ENCODE measurements at places on chromosomes 13 and 19. TPM values are rescaled to one million over a fixed set of nuclear protein-coding genes. Genes with fewer than 3 reads are reported as not detected.

- H3K4me3 ChIP-seq, result no peak overlapping the region
- peak; percentile 14 for DNase-seq
- no peaks in the 10 kb centered on the region for H3K36me3 ChIP-seq
- no peaks in the 10 kb centered on the region for H3K4me1 ChIP-seq
- no peak overlapping the region for H3K27ac ChIP-seq
Observed at GRCh38 chr13:99600318-99600717, 99.0 kb downstream of the TM9SF2 start.

ZIC5 gene
- 1.4 TPM for polyA plus RNA-seq

NCAN gene
- not detected for polyA plus RNA-seq

DNA sequence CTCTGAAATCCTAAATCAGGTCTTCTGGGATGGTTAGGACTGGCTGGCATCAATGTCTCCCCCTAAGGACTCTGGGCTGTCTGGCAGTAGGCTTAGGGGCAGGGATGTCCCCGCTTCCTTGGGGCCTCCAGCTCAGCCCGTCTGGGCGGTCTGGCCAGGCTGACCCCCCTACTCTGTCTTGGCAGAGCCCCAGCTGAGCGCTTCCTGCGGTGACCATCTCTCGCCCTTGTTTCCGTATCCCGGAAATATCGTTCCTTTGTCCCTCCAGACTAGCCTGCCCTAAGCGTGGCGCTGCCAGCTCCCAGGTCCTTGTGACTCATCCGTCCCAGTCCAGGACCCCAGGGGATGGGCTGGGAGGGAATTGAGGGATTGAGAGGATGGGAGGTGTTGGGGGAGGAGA is 11.3 kb downstream of the GTPBP3 start:
- H3K4me1 ChIP-seq, result peaks cover 15% of the 10 kb centered on the region
- peaks cover 11% of the 10 kb centered on the region for H3K27me3 ChIP-seq
- no peaks in the 10 kb centered on the region for H3K36me3 ChIP-seq
- DNase-seq, result no peak

DNA sequence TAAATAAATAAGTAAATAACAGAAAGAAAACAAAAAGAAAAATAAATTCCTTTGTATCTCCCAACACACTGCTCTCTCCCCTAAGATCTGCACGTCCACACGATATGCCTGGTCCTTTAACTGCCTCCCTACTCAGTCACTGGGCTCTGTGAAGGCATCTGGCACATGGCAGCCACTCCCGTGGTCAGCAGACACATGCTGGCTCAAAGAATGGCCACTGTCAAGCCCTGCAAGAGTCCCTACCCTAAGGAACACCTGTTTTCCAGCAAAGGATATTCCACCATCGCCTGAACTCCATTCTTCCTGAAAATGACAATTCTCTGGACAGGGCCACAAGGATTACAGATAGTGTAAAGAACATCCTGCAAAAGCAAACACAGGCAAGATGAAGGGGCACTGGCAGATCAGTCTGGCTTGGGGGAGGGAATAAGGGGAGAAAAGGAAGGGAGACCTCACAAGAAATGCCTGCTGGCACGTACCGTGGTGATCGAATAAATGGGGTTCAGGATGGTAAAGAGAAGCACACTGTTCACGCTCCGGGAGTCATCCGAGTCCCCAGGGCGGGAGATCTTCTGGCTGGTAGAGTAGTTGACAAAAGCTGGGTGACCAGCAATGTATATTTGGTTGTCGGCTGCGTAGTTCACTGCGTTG is 4.3 kb downstream of the HNRNPL start:
- peaks cover 85% of the 10 kb centered on the region for H3K36me3 ChIP-seq
- no peak for DNase-seq
- peaks cover 13% of the 10 kb centered on the region for H3K4me1 ChIP-seq

DNA sequence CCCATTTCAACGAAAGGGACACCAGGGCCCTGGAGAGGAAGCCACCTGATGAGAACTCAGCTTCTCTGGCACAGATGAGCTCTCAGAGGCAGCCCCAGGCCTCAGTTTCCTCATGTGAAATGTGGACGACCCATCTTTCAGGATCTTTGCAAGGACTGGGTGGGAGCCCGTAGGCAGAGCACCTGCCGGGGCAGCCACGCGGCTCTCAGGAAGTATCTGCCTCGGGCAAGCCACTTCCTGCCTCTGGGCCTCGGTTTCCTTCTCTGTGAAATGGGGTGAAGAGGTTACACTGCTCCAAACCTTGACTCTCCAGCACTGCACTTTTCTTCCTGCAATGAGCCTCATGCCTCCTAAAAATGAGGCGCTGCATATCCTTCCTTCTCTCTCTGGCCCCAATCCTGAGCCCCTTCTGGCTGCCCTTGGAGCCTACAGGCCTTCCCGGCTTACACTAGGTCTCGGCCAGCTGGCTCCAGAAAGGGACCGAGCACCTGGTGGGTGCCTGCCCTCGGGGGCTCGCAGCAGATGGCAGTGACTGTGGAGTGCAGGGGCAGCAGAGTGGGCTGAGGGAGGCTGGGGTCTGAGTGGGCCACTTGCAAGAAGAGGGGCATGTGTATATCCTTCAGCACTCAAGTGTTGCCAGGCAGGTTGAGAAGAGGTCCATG is 3.5 kb downstream of the SSBP4 start:
- DNase-seq, result no peak
- no peak overlapping the region for H3K27ac ChIP-seq
- H3K4me3 ChIP-seq, result no peak overlapping the region
- H3K36me3 ChIP-seq, result peaks cover 45% of the 10 kb centered on the region
- H3K27me3 ChIP-seq, result no peaks in the 10 kb centered on the region
- peaks cover 37% of the 10 kb centered on the region for H3K4me1 ChIP-seq

GRCh38 chr13:50787316-50788195 is 55.9 kb downstream of the DLEU7 start:
- H3K4me1 ChIP-seq, result no peaks in the 10 kb centered on the region
- H3K27ac ChIP-seq, result no peak overlapping the region
- H3K27me3 ChIP-seq, result peaks cover 23% of the 10 kb centered on the region
- no peak for DNase-seq
- H3K4me3 ChIP-seq, result no peak overlapping the region

- H3K4me1 ChIP-seq, result peaks cover 8% of the 10 kb centered on the region
- H3K27me3 ChIP-seq, result no peaks in the 10 kb centered on the region
- H3K27ac ChIP-seq, result no peak overlapping the region
- no peaks in the 10 kb centered on the region for H3K36me3 ChIP-seq
- no peak overlapping the region for H3K4me3 ChIP-seq
Observed at GRCh38 chr19:55322204-55322885, 2.8 kb downstream of the TMEM150B start.

GGACT gene
- 3.2 TPM for polyA plus RNA-seq

GRCh38 chr13:114116734-114117133 is 15.7 kb downstream of the RASA3 start:
- DNase-seq, result no peak
- H3K4me3 ChIP-seq, result no peak overlapping the region
- H3K27me3 ChIP-seq, result no peaks in the 10 kb centered on the region
- H3K27ac ChIP-seq, result no peak overlapping the region
- peaks cover 9% of the 10 kb centered on the region for H3K36me3 ChIP-seq
- peaks cover 48% of the 10 kb centered on the region for H3K4me1 ChIP-seq

- H3K27me3 ChIP-seq, result no peaks in the 10 kb centered on the region
- peaks cover 64% of the 10 kb centered on the region for H3K4me1 ChIP-seq
Observed at GRCh38 chr19:1945899-1946298, 4.9 kb downstream of the CSNK1G2 start.

CASP14 gene
- not detected for polyA plus RNA-seq

ZNF730 gene
- polyA plus RNA-seq, result 0.46 TPM

DNA sequence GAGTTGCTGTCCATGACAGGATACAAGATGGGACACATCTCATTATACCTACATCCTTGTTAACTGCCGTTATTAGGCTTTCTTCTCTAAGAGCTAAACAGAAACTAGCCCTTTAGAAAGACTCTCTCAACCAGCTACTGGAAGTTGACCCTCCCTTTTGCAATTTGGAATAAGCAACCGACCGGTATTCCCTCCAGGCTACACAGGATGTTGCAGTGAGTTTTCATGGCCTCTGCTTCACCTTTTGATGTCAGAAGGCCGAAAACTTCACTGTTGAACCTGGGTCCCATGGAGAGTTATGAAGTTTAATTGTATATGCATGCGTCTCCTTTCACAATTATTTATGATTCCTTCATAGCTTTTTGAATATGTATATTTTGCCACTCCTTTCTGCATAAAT is 1042.5 kb upstream of the SPRY2 start:
- H3K36me3 ChIP-seq, result no peaks in the 10 kb centered on the region
- DNase-seq, result no peak
- H3K27me3 ChIP-seq, result no peaks in the 10 kb centered on the region
- no peak overlapping the region for H3K4me3 ChIP-seq
- no peak overlapping the region for H3K27ac ChIP-seq

ILF3 gene
- 231 TPM for polyA plus RNA-seq

GRCh38 chr13:55302568-55302967 is 1838.2 kb upstream of the PRR20A start:
- DNase-seq, result no peak
- no peak overlapping the region for H3K27ac ChIP-seq
- no peak overlapping the region for H3K4me3 ChIP-seq
- H3K27me3 ChIP-seq, result no peaks in the 10 kb centered on the region
- no peaks in the 10 kb centered on the region for H3K36me3 ChIP-seq
- H3K4me1 ChIP-seq, result no peaks in the 10 kb centered on the region

DNA sequence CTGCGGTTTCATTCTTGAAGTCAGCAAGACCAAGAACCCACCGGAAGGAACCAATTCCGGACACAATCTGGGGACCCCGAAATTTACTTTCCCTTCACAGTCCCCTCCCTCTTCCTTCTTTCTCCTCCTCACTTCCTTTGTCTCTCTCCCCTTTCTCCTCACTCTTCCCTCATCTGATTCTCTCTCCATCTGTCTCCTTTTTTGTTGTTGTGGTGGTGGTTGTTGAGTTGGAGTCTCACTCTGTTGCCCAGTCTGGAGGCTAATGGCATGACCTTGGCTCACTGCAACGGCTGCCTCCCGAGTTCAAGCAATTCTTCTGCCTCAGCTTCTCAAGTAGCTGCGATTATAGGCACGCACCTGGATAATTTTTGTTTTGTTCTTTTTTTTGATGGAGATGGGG is 32.7 kb upstream of the OR1M1 start:
- H3K27me3 ChIP-seq, result peaks cover 6% of the 10 kb centered on the region
- no peak for DNase-seq
- H3K4me3 ChIP-seq, result no peak overlapping the region
- H3K4me1 ChIP-seq, result no peaks in the 10 kb centered on the region

GRCh38 chr19:35120898-35121297 is 5.3 kb downstream of the FXYD3 start:
- H3K27me3 ChIP-seq, result peaks cover 13% of the 10 kb centered on the region
- H3K4me1 ChIP-seq, result peaks cover 49% of the 10 kb centered on the region
- no peak for DNase-seq
- H3K36me3 ChIP-seq, result no peaks in the 10 kb centered on the region

DNA sequence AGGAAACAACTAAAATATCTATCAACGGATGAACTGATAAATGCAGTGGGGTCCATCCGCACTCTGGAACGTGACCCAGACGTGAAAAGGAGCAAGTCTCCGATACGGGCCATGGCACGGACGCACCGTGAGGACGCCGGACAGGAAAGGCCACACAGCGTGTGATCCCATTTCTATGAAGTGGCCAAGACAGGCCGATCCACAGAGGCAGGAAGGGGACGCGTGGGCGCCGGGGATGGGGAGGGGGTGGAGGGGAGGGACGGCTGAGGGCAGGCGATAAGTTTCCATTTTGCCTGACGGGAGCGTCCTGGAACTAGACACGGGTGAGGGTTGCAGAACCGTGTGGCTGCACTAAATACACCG is 13.8 kb downstream of the SHC2 start:
- H3K4me1 ChIP-seq, result peaks cover 22% of the 10 kb centered on the region
- peak; percentile 43 for DNase-seq
- no peak overlapping the region for H3K4me3 ChIP-seq

GRCh38 chr13:76769271-76769791 is 116.9 kb downstream of the KCTD12 start:
- no peaks in the 10 kb centered on the region for H3K36me3 ChIP-seq
- H3K4me3 ChIP-seq, result no peak overlapping the region
- no peak for DNase-seq
- no peak overlapping the region for H3K27ac ChIP-seq
- no peaks in the 10 kb centered on the region for H3K4me1 ChIP-seq
- H3K27me3 ChIP-seq, result no peaks in the 10 kb centered on the region

- H3K36me3 ChIP-seq, result peaks cover 17% of the 10 kb centered on the region
- H3K4me3 ChIP-seq, result no peak overlapping the region
- no peaks in the 10 kb centered on the region for H3K27me3 ChIP-seq
- H3K27ac ChIP-seq, result peak overlapping the region; percentile 35
Observed at GRCh38 chr19:14003251-14004055, 2.7 kb downstream of the RFX1 start.

SHC2 gene
- polyA plus RNA-seq, result not detected

UBAC2 gene
- polyA plus RNA-seq, result 41.1 TPM

DNA sequence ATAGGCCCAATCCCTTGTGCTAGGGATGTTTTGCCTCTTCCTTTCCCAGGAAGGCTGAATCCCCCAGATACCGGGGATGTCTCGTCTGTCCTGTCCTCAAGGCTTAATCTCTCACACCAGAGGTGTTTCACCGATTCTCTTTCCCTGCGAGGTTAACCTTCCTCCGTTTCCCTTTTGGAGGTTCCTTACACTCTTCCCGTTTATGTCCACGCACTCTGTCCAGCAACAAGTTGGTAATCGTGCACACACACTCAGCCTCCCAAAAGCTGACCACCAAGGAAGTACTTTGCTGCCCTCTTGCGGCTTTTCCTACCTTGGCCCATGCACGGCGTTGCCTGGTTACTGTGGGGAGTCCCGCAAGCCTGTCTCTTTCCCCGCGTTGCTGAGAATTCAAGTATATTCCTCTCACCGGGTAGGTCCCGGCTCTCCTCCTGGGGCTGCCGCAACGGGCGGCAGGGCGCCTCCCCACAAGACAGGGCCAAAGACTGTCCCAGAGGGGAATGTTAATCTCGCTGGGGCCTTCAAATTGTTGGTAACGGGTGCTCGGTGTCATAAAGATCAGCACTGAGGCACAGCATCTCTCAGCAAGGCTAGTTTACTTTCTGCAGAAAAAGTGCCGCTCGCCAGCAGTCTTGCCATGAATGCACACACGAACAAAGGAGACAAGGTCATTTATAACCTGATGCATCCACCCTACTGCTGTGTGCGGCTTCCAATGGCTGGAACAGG is 36.7 kb upstream of the CD177 start:
- no peak overlapping the region for H3K4me3 ChIP-seq
- H3K27ac ChIP-seq, result no peak overlapping the region
- H3K27me3 ChIP-seq, result peaks cover 4% of the 10 kb centered on the region
- no peaks in the 10 kb centered on the region for H3K36me3 ChIP-seq
- peak; percentile 19 for DNase-seq
- H3K4me1 ChIP-seq, result no peaks in the 10 kb centered on the region

Measured in K562 (cell line).